NCI-H187 (cell line): ENCODE measurements at places on chromosomes 11 and 22.

DNA sequence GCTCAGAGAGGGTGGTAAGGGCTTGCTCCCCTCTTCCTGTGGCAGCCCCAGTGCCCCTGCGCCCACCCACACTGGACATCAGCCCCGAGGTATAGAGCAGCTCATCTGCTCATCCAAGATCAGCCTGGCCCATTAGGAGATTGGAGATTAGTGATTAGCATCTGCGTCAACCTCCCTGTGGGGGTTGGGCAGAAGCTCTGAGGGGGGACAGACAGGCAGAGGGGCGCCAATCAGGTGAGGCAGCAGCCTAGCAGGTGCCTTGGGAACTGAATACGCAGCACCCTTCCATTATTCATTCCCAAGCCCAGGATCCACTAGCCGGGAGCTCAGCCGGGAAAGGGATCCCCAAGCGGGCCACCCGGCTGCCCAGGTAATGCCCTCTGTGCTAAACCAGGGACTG lies 11.0 kb downstream of the SMTN start:
- no peak for DNase-seq

- DNase-seq = no peak
Observed at GRCh38 chr22:49460592-49461281, 366.9 kb downstream of the BRD1 start.

- no peak for DNase-seq
Observed at GRCh38 chr11:125378571-125378970, 117.5 kb downstream of the FEZ1 start.

GRCh38 chr22:36405671-36406538 lies 18.1 kb upstream of the MYH9 start:
- no peak for DNase-seq

DNA sequence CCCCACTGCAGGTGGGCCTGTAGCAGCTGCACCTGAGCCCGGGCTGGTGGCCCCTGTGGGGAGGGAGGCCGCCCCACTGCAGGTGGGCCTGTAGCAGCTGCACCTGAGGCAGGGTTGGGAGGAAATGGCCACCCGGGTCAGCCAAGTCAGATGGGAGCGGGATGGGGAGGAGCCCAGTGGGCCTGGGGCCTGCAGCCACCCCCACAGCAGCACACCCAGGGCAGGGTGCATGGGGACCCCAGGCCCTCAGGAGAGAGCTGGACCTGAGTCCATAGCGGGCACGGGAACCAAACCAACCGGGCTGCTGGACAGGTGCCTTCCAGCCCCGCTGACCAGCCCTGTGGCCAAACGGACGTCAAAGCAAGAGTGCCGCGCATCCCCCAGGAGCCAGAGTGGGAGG lies 61.7 kb downstream of the BRD1 start:
- DNase-seq = no peak

GRCh38 chr22:20980523-20980922 lies 1.6 kb upstream of the LZTR1 start:
- DNase-seq = no peak

DNA sequence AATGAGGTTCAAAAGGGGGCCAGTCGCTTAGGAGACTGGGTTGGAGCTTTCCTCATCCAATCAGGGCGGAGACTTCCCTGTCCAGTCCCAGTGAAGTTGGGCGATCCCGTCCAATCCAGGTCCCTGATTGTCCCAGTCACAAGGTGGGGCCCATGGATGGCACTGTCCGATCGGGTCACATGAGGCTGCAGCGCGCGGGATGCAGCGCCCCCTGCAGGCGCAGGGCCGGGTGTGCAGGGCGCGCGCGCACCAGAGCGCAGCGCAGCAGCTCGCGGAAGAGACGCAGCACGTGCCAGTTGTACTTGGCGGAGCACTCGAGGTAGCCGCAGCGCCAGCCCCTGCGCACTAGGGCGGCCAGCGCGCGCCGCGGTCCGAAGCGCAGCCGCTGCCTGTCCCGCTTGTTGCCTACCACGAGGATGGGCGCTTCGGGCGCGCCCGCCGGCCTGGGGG lies 2.3 kb downstream of the RASL10A start:
- no peak for DNase-seq

GRCh38 chr22:19111584-19111983 lies 10.6 kb downstream of the DGCR2 start:
- DNase-seq = no peak

GRCh38 chr11:86620891-86621521 lies 51.4 kb downstream of the ME3 start:
- no peak for DNase-seq

GRCh38 chr11:119108146-119108856 lies 1.2 kb downstream of the C2CD2L start:
- no peak for DNase-seq

DNA sequence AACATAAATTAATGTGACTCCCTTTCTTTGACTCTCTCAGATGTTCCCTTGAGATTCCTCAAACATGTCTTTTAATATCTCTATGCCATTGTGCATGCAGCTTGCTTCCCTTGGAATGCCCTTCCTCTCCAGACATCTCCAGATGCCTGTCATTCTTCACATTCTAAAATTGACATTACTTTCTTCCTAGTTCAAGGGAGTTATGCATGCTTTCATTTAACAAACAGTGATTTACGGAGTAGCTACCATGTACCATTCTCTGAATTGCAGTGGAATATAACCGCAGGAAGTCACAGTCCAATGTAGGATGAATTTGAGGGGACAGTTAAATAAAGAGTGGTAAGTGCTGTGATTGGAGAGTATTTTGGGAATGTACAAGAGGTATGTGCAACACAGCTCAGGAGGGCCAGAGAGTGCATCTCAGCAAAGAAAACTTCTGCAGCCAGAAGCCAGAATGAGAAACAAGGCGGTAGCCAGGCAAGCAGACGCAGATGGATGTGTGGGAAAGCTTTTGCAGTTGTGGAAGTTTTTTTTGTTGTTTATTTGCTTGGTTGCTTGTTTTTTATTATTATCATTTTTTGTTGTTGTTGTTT lies 18.7 kb downstream of the MMP10 start:
- DNase-seq = no peak

DNA sequence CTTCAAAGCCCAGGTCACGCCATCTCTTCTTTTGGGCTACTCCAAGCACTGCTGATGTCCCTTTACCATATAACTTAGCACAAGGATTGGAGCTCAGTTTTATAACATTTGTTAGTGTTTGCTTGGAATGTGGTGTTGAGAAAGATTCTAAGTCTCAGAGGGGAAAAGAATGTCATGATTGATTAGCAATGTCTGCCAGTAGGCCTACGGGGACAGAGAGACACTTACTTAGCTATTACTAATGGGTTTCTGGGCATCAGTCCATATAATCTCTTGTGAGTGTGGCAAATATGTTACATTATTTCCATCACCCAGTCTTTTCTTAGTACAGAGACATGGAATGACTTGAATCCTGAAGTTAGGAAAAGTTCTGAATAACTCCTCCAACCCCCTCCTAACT lies 75.4 kb upstream of the FSHB start:
- no peak for DNase-seq

DNA sequence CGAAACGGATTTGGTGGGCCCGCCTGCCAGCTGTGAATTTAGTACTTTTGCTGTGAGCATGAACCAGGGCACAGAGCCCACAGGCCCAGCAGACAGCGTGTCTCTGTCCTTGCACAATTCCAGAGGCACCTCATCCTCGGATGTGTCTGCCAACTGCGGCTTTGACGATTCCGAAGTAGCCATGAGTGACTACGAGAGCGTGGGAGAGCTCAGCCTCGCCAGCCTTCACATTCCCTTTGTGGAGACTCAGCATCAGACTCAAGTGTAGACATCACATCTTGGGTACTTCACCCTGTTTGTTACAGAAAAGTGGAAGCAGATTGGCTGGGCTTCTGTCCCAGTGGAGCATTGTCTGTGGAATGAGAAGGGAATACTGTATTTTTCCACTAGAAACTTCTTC lies 78.6 kb upstream of the MTNR1B start:
- DNase-seq = no peak

DNA sequence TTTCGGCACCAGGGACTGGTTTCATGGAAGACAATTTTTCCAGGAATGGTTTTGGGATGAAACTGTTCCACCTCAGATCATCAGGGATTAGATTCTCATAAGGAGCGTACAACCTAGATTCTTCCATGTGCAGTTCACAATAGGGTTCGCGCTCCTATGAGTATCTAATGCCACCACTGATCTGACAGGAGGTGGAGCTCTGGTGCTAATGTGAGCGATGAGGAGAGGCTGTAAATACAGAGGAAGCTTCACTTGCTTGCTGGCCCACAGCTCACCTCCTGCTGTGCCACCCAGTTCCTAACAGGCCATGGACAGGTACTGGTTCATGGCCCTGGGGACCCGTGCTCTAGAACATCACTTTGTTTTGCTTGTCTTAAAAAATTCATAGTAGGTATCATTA lies 41.8 kb upstream of the AMPD3 start:
- DNase-seq = no peak

GRCh38 chr11:79362821-79363220 lies 78.0 kb downstream of the TENM4 start:
- DNase-seq = no peak

DNA sequence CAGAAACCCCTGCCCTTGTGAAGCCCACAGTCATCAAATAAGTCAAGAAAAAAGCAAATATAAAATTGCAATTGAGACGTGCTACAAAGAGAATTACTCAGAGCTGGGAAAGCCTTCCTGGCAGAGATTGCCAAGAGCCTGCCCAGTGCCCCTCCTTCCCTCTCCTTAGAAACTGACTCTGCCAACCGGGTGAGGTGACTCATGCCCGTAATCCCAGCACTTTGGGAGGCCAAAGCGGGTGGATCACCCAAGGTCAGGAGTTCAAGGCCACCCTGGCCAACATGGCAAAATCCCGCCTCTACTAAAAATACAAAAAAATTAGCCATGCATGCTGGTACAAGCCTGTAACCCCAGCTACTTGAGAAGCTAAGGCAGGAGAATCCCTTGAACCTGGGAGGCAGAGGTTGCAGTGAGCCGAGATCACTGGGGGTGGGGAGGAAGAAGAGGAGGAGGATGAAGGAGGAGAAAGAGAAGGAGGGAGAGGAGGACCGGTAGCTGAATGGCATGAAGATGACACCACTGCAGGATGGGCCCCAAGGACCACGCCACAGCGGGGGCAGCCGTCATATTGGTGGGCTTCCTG lies 76.1 kb upstream of the RTL6 start:
- no peak for DNase-seq

GRCh38 chr11:112902361-112903011 lies 58.7 kb upstream of the NCAM1 start:
- DNase-seq = no peak

DNA sequence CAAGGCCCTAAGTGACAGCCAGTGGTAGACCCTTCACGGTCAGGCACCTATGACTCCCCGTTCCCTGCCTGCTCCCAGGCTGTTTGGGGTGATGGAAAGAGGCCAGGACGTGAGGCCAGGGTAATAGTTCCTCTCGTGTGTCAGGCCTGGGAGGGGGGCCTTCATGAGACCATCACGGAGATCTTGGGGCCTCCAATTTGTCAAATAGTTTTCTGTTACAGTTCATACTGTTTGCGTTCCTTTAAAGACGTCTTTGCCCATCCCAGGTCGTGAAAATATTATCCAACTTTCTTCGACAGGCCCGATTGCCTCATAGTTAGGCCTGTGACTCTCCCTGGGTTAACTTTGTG lies 62.2 kb upstream of the KCNQ1OT1 start:
- DNase-seq = no peak

- no peak for DNase-seq
Observed at GRCh38 chr11:69869311-69869939, 50.2 kb upstream of the FGF3 start.

- DNase-seq = no peak
Observed at GRCh38 chr22:42202048-42202447, 68.4 kb downstream of the TCF20 start.

DNA sequence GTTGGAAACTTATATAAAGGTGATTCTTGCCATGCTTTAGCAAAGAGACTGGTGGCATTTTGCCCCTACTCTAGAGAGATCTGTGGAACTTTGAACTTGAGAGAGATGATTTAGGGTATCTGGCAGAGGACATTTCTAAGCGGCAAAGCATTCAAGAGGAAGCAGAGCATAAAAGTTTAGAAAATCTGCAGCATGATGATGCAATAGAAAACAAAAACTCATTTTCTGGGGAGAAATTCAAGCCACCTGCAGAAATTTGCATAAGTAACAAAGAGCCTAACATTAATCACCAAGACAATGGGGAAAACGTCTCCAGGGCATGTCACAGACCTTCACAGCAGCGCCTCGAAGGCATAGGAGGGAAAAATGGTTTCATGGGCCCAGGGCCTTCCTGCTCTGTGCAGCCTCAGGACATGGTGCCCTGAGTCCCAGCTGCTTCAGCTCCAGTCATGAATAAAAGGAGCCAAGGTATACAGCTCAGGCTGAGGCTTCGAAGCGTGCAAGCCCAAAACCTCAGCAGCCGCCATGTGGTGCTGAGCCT lies 83.4 kb downstream of the MRTFA start:
- no peak for DNase-seq

DNA sequence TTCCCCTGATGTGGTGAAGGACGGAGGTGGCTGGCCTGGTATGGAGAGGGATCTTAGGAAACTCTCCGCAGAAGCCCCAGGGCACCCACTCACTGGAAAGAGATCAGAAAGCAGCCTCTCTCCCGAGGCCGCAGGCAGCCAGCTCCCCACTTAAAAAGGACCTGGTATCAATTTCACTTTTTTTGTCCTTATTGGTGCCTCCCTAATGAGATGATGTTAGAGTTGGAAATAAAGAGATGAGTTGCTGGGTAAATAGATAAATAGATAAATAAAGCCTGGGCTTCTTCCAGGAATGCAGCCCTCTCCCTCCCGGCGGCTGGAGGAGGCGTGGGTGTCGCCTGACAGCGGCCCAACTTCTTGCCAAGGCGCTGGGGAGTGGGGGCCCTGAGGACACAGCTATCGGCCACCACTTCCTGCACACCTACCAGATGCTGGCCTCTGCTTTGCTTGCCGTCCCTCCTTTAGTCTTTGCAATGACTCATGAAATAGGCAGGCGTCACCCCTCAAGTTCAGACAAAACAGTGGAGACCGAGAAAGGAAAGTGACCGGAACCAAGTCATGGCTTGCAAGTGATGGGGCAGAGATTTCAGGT lies 42.9 kb downstream of the LINC01488 start:
- DNase-seq = no peak

DNA sequence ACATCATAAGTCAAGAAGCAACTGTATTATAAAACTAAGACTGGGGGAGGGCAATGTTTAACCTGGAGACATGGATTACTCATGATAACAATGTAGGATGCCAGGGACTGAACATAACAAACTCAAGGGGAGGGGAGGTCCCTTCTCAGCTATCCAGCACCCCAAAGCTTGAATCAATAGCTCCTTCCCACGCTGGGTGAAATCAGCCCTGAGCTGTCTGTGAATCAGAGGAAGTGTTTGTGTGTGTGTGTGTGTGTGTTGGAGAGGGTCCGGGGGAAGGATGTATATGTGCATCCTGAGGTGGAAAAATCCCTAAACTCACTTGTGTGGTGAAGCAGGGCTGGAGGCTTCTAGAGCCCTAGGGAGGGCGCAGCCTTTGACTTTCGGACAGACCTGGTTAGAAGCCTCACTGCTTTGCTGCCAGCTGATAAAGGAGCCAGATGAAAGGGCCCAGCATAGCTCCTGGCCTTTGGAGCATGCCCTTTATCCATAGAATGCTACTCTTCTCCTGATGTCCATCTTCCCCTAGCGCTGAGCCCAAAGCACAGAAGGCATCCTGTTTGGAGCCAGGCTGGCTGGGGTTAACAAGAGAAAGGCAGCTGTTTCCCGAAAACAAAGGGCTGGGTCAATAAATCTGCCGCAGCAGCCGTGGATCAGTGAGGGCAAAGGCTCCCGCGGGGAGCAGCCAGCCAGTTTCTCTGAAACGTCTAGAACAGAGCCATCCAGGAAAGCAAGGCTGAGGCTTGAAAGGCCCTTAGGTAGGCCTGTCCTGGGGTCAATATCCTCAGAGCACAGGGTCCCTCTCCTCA lies 35.8 kb downstream of the TNKS1BP1 start:
- DNase-seq = no peak

GRCh38 chr11:66809592-66809991 lies 33.6 kb upstream of the RCE1 start:
- no peak for DNase-seq
